Activated effector memory CD4-positive, alpha-beta T cell treated with anti-CD3 and anti-CD28 coated beads, Interleukin-2, amount 50 U/mL, for 16 hours (primary cell): ENCODE measurements at places on chromosomes 4 and X.
A peak's percentile ranks its signal among the peaks of the same experiment; 100 is the strongest.

DNA sequence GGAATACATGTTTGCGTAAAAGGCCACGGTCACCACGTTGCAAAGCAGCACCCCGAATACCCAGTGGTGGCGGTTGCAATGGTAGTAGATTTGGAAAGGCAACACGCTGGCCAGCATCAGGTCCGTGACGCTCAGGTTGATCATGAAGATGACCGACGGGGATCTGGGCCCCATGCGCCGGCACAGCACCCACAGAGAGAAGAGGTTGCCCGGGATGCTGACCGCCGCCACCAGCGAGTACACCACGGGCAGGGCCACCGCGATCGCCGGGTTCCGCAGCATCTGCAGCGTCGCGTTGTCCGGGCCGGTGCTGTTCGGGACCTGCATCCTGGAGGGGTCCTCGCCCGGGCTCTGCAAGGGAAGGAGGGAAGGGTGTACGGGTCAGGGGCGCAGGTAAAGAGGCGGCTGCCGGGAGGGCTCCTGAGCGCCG, 13.5 kb upstream of the ASMTL start:
- DNase-seq: no peak

DNA sequence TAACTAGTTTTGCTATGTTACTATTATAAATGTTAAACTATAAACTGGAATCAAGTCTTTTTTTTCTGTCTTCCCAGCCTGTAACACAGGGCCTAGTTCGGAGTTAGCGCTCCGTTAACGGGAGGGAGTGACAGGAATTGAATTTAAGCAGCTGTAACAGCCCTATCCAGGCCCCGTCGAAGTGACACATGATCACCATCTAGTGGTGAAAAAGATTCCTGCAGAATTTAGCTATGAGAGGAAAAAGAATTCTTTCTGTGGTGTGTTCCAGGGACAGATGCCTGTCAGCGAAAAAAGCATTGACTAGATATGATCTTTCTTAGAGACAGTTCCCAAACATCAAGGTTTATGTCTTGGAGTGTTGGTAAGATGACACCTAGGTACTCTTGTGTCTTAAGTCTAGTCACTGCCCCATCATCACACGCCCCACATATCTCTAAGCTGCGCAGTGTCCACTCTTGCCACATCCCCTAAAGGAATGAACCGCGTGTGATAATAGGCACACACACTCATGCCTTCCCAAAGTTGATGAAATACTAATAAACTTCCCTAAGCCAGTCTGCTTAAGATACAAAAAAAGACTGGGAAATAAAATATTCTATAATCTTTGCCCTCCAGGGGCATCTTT, 2.1 kb downstream of the GAB3 start:
- DNase-seq: peak; percentile 70

DNA sequence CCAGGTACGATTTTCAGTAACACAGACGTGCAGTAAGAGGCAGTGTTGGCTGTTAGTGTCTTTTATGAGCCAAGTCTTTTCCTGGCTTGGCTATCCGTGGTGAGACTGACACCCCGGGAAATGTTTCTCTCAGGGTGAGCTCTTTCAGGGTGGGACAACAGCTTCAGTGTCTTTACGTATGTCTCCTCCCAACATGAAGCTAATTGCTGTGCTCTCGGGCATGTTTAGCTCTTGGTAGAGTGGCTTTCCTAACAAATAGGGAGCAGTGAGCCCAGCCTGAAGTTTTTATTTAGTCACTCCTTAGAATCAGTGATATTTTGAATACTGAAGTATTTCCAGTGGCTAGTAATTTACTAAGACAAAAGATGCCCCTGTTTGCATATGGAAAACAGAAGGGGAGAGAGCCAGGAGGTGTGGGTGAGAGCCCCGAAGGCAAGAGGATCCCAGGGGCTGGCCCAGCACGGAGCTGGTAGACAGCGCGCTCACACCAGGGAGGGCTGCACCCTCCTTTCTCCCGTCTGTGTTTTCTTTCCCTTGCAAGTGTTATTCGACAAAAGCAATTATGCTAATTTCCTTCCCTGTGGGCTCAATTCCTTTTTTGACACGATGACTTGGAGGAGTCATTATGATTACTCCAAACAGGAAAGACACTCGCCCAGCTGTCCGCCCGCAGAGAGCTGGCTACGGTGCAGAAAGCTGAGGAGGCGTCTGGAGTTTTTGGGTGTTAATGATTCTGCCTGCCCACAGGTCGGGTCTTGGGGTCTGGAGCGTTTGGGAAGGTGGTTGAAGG, 47.7 kb downstream of the PDGFRA start:
- no peak for DNase-seq

- DNase-seq: no peak
Observed at GRCh38 chr4:64960516-64960915, 551.3 kb upstream of the TECRL start.

GRCh38 chrX:120316587-120317283, 5.5 kb upstream of the TMEM255A start:
- DNase-seq: no peak

DNA sequence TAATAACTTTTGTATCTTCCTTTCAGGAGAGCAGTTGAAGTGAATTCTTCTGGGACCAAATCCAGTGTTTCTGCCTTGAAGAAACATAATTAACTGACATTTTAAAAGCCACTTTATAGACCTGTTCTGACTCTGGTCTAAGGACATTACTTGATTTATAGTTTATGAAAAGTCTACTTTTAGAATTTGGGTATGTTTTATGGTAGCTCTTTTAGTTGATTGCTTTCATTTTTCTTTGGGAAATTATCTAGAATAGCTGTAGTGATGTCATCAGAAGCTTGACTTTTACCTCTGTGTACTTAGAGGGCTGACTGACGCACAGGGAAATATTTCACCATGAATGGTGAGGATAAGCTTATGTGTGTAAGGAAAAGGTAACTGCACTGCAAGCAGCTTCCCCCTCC, 131.8 kb upstream of the LIMCH1 start:
- no peak for DNase-seq

DNA sequence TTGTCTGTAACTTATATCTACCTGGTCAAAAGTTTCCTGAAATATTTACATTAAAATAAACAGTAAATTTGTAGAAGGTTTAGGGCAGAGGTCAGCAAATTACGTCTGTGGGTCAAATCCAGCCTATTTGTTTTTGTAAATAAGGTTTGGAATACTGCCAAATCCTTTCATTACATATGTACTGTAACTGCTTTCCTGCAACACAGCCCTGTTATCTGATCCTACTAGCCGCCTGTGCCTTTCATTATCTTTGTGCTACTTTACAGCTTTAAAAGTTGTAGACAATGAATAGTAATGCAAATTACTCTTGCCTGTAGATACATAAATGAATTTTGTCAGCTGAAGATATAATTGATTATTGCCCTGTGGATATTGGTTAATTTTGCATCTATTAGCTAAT, 369.6 kb upstream of the SLC7A11 start:
- no peak for DNase-seq

GRCh38 chrX:116607776-116608175, 145.0 kb upstream of the CT83 start:
- DNase-seq: no peak

DNA sequence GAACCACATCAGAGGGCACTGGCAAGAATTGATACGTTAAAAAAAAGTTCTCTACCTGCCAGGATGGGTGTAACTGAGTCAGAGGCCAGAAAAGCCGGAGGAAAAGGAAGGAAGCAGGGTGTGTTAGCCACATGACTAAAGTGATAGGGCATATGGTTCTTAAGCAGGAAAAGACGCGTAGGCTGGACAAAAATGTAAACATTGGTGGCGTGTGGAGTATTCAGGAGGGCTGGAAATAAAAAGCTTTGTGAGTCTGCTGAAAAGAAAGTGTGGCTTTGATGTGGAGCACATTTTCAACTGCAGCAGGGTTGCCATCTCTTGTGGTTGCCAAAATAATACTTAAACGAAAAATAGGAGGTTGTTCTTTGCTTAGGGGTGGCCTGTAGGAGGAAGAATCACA, 186.5 kb upstream of the RPL34 start:
- peak; percentile 68 for DNase-seq

GRCh38 chrX:130933358-130933757, 30.3 kb upstream of the ENOX2 start:
- no peak for DNase-seq

DNA sequence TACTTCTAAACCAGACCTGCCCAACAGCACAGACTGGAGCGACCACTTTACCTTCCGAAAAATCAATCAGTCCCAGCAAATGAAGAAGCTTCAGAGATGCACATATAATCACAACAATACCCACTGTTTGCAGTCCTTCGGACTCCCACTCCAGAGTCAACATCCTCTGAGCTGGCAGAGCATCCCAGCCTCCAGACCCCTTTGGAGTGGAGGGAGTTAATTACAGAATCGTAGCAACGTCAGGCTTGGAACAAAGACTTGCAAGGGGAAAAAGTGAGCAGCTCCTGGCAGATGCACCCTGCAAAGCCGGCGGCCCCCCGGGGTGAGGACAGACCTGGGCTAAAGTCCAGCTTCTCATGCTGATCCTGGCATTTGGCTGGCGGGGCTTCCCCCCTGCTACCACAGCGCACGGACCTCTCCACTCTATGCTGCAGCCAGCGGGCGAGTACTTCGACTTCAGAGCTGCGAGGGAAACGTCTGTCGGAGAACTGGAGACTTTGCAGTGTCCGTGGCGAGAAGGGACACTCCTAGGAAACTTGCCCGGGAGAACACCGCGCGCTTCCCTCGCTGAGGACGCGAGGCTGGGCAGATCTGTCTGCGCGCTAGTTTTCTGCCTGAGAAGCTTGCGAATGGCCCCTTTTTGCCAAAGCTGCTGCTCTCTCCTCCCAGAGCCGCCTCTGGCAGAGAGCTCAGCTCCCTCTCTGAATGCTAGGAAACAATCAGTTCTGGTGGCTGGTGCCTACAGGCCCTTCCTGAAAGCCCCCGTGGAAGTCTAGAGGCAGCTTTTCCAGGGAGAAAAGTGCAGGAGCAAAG, 283.7 kb downstream of the PACRGL start:
- DNase-seq: no peak

GRCh38 chrX:118571836-118572235, 76.2 kb downstream of the DOCK11 start:
- no peak for DNase-seq

- DNase-seq: peak; percentile 92
Observed at GRCh38 chrX:149631234-149632165, at the start of gene TMEM185A. TSS of gene TMEM185A (minus strand) at chrX:149631792. CDS start at chrX:149631580, 212 bp downstream.
